HTR-8/SVneo (cell line): ENCODE measurements at places on chromosomes 2 and 18.

GRCh38 chr2:109238580-109238979, 109.6 kb downstream of the SH3RF3 start:
- DNase-seq, result peak; percentile 78

DNA sequence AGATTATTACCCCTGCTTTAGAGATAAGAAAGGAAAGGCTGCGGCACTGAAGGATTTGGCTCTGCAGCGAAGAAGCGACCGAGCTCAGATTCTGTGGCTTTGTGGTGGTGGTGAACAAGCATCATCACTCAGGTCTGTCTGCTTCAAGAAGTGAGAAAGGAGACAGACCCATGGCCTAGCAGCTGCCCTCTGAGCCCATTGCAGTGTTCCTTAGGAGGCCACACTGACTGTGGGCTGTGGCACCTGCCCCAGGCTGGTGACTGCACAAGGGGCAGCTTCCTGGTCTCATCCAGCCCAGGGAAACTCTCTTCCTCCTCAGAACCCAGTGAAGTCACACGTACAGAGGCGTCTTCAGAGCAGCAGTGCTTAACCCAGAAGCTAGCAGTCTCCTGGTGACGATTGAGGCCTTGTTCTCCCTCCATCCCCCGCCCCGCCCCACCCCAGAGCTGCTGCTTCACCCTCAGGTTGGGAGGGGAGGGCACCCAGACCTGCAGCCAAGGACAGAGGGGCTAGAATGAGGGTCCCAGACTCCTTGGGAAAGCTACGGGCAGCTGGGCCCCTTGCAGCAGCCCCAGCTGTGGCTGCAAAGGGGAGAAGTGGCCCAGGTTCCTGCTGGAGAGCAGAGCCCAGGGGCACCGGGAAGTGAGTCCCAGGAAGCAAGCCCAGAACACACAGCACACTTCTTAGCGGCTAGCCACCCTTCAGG, 22.2 kb downstream of the BIN1 start:
- DNase-seq, result no peak

GRCh38 chr2:227179988-227180685, 15.7 kb downstream of the COL4A3 start:
- DNase-seq, result no peak

- DNase-seq, result peak; percentile 55
Measured at GRCh38 chr2:163736433-163737189, 803 bp upstream of the FIGN start.

GRCh38 chr2:215002500-215002899, 135.9 kb downstream of the ABCA12 start:
- peak; percentile 25 for DNase-seq

DNA sequence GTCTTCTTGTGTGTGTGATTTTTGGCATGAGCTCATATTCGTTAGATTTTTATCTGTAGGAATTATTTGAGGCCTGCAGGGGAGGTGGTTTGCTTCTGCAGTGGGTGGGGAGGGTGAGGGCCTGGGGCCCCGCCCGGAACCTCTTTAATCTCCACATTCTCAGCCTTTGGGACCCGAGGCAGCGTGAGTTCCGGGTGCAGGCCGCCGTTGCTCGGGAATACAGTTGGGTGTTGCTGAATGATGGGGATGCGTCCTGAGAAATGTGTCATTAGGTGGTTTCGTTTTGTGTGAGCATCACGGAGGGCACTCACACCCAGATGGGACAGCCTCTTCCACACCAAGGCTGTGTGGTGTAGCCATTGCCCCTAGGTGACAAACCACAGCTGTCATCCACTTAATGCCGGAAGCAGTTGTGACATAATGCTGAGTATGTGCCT, 13.7 kb upstream of the GAL3ST2 start:
- DNase-seq, result no peak

DNA sequence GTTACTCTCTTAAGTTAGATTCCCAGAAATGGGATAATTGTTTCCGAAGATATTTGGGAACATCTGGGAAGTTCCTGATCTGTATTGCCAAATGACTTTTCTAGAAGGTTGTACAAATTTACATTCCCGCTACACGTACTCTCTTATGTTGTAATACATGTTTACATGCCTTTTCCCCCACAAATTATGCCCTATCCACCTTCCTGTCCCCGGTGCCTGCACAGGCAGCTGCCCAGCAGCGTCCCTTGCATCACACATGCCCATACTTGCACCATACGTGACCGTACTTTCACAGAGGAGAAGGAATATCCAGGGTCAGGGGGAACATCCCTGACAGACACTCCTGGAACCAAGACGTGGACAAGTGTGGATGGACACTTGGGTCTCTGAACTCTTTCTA, 24.2 kb upstream of the KLF11 start:
- DNase-seq, result no peak

DNA sequence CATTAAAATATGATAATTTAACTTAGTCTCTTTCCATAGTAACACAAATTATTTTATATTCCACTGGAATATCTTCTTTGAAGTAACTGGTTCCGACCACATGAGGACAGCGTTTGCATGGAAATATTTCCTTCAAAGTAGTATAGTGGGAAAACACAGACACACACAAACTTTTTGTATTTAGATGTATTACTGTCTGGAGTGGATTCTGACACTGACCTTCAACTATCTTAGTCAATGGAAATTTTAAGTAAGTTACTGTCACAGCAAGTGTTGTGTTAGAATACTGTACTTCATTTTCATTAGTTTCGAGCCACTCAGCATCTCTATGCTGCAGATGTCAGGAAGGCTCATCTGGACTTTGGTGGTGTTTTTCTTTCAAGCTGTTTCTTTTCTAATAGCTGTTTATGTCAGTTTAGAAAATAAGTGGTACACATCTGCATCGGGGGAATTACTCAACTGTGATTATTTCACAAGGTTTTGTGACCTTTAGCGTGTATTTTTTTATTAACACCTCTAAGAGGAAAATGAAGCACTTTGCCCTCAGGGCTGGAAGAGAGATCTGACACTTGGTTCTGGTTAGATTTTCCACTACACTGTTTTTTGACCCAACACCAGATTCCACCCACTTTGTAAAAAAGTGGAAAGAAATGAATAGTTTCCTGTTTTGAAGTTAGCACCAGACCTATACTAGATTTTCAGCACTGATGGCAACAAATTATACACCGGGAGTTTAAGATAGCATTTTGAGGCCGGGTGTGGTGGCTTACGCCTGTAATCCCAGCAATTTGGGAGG, 18.9 kb upstream of the THOC1 start:
- DNase-seq, result peak; percentile 36

GRCh38 chr2:20054119-20054518, 2.7 kb upstream of the LAPTM4A start:
- DNase-seq, result no peak

GRCh38 chr2:53569957-53570727, 197.5 kb upstream of the CHAC2 start:
- no peak for DNase-seq

DNA sequence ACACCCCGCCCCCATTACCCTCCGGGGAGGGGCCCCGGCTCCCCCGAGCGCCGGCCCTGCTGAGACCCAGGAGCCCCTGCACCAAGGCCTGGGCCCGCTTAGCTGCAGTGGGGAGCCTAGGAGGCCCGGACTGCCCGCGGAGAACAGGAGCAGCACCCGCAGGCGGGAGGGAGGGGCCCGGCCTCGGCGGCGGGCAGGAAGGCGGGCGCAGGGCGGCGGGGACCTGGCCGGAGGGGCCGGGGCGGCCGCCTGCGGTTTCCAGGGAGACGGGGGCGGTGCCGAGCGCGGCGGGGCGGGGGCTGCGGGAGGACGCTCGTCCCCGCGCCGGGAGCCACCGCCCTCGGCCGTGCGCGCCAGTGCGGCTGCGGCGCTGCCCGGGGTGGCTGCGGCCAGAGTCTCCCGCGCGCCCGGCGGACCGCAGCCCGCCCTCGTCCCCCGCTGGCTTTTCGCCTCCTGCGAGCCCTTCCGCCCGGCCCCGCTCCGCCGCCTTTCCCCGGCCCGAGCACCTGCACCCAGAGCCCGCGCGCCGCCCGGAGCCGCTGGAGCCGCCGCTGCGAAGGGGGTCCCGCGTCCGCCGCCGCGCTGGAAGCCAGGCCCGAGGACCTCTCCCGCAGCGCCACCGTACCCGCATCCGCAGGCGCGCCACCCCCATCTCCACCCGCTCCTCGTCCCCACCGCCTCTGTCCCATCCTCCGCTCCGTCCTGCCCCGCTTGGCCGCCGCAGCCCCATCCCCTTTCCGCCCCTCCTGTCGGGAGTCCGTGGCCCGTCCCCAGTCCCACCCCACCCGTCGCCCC, 17.2 kb downstream of the GPC1 start:
- DNase-seq, result peak; percentile 71

DNA sequence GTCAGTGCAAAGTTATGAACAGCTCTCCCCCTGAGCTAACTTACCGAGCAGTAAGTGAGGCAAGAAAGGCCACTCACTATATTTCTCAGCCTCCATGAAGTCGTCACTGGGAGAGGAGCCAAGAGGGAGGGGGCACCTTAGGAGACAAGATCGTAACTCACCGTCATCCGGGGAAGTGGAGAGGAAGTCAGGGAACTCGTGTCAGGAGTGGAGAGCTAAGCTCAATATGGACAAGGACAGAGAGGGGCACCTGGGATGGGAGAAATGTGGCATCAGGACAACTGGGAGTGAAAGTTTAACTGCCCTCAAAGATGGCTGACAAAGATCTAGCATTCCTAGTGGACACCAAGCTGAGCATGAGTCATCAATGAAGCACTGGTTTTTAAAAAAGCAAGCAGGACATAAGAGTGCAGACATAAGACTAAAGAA, 37.1 kb downstream of the BCL11A start:
- peak; percentile 41 for DNase-seq

DNA sequence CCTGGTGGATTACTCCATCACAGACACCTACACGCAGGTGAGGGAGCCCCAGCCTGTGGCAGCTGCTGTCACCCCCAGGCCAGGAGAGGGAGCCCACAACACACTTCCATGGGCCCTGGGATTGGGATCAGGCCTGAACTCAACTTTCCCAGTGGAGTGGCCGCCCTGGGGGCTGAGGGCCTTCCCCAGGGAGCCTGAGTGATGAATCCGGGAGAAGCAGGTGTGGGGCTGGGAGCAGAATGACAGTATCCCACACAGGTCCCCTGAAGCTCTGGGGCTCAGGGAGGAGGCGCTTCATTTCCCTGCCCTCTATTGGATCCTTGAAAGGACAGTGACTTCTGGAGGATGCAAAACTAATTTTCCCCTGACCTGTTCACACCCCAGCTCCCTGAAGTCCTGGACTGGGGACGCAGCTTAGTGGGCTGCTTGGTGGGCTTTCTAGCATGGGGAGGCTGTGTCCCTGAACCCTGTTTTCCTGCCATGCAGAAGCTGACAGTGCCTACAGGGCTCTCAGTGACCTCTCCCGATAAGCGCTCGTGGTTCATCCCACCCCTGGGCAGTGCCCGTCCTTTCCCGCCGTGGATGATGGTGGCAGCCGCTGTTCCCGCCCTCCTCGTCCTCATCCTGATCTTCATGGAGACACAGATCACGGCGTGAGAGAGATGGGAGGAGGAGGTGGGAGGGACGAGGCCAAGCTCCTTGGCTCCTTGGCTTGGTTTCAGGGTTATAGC, 11.0 kb downstream of the SLC4A3 start:
- DNase-seq, result no peak

GRCh38 chr2:54099829-54100585, 15.4 kb upstream of the ACYP2 start:
- no peak for DNase-seq

- DNase-seq, result no peak
Measured at GRCh38 chr2:21326152-21326551, 202.4 kb downstream of the TDRD15 start.

DNA sequence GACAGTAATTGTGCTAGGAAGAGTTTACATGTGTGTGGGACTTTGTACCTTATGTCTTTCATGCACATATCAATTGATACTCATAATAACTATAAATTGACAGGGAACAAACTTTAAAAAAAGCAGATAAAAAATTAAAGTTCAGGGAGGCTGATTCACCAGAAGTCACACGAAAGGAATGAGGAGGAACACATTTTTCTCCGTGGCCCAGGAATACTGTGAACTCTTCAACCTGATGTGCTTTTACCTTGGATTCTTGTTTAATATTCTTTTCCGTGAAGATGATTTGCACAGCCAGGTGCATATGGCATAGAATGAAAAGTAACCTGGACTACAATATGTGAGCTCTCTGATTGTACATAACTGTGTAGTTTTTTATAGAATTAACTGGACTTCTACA, 326.3 kb downstream of the CDH7 start:
- no peak for DNase-seq

DNA sequence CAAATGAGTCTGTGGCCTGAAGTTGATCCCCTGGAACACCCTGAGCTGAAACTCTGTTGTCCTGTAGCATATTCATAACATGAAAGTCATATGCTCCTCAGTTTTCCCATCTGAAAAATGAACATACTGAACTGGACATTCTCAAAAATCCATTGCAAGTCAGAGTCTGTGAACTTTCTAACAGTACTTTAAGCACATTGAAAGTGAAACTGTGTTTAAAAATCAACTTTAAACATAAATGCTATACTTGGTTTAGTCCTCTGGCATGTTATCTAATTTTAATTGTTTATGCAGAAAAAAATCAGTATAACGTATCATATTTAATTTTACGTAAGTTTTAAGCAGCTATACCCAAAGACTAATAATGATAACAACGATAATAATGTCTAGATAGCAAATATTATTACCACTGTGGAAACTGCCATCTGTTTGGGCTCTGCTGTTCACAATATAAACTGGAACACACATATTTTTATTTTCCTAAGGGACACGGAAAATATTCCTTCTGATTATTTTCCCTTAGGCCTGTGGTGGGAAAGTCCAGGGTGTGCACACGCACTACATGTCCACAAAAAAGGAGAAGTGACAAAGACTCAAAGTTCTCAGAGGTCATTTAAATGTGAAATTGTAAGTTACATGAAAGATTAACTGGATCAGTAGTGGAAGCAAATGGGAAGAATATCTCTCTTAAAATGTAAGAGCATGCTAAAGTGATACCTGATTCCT, 56.1 kb upstream of the TTN start:
- DNase-seq, result no peak

- DNase-seq, result no peak
Measured at GRCh38 chr2:69932596-69932922, 17.6 kb downstream of the MXD1 start.

DNA sequence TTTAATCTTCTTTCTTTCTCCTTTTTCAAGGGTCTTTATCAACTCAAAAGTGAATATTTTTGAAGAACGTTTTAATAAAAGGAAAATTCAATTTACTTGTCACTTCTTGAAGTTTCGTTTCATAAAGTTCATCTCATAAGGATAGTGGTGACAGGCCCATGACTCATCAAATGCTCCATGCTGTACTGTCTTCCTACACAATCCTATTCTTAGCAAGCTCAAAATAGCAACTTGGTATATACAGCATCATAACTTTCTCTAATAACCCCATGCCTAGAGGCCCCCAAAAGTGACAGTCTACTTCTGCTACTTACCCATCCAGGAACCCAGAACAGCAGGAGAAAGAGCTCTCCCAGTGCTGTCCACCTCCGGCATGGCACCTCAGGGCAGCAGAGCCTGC, 7.7 kb downstream of the FBXO15 start:
- no peak for DNase-seq

DNA sequence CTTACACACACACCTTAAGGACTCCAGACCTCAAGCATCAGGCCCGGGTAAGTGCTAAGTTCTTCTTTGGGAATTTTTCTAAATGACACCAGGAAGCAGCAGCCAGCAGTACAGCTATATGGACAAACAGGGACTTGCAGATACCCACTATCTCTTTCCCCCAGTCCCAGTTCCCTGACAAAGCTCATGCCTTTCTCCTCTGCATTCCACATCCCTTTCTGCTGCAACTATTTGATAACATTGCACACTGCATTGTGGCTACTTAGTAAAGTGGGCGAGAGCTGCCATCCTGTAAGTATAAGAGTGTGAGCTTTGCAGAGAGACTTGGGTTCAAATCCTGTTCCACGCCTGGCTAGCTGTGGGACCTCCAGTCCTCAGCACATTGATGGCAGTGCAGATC, 14.0 kb upstream of the CD226 start:
- no peak for DNase-seq

- DNase-seq, result peak; percentile 59
Measured at GRCh38 chr2:48471048-48471474, 58.9 kb upstream of the STON1 start.
